ENCODE measurements at places on chromosomes 13 and 19. TPM values are rescaled to one million over a fixed set of nuclear protein-coding genes. Genes with fewer than 3 reads are reported as not detected.

GRCh38 chr19:47022541-47023447 is 3.2 kb downstream of the NPAS1 start:
- peak overlapping the region; percentile 36 for H3K4me3 ChIP-seq
- peaks cover 35% of the 10 kb centered on the region for H3K4me1 ChIP-seq
- DNase-seq, result peak; percentile 86
- H3K36me3 ChIP-seq, result no peaks in the 10 kb centered on the region
- peaks cover 85% of the 10 kb centered on the region for H3K27me3 ChIP-seq

Gene IL27RA
- total RNA-seq, result 1.2 TPM

Gene ACER1
- total RNA-seq, result not detected

Gene CYP4F12
- total RNA-seq, result not detected

Gene C19orf85
- total RNA-seq, result not detected

- no peak overlapping the region for H3K4me3 ChIP-seq
- H3K36me3 ChIP-seq, result no peaks in the 10 kb centered on the region
- no peaks in the 10 kb centered on the region for H3K4me1 ChIP-seq
- no peak overlapping the region for H3K27ac ChIP-seq
Observed at GRCh38 chr19:38964738-38965137, 10.8 kb downstream of the FBXO17 start.

Gene SDHAF1
- total RNA-seq, result 18.6 TPM

- no peak overlapping the region for H3K4me3 ChIP-seq
- H3K27ac ChIP-seq, result no peak overlapping the region
- H3K36me3 ChIP-seq, result peaks cover 8% of the 10 kb centered on the region
- DNase-seq, result no peak
Observed at GRCh38 chr19:57719901-57720519, 7.4 kb downstream of the ZNF671 start.

Gene KASH5
- total RNA-seq, result 0.59 TPM

Gene LILRB3
- total RNA-seq, result not detected

Gene IGFL1
- total RNA-seq, result not detected

Gene COL4A1
- total RNA-seq, result 105 TPM

Gene THAP8
- total RNA-seq, result 9.5 TPM

- no peak overlapping the region for H3K4me3 ChIP-seq
- H3K4me1 ChIP-seq, result no peaks in the 10 kb centered on the region
- no peak for DNase-seq
- no peaks in the 10 kb centered on the region for H3K36me3 ChIP-seq
Observed at GRCh38 chr13:39884166-39884565, 228.7 kb downstream of the COG6 start.

Gene CATSPERD
- not detected for total RNA-seq

- H3K27ac ChIP-seq, result no peak overlapping the region
- H3K4me1 ChIP-seq, result no peaks in the 10 kb centered on the region
- no peaks in the 10 kb centered on the region for H3K36me3 ChIP-seq
- no peak for DNase-seq
- no peak overlapping the region for H3K4me3 ChIP-seq
- no peaks in the 10 kb centered on the region for H3K27me3 ChIP-seq
Observed at GRCh38 chr13:97242755-97243497, 20.8 kb downstream of the MBNL2 start.

Gene EFNA2
- total RNA-seq, result 34.7 TPM

GRCh38 chr13:50152224-50152623 is 137.0 kb downstream of the KCNRG start:
- H3K27me3 ChIP-seq, result no peaks in the 10 kb centered on the region
- DNase-seq, result no peak
- H3K4me1 ChIP-seq, result peaks cover 9% of the 10 kb centered on the region
- no peak overlapping the region for H3K4me3 ChIP-seq

- H3K27me3 ChIP-seq, result no peaks in the 10 kb centered on the region
- no peak overlapping the region for H3K27ac ChIP-seq
- H3K4me3 ChIP-seq, result no peak overlapping the region
- no peak for DNase-seq
Observed at GRCh38 chr13:43805681-43806128, 18.9 kb upstream of the ENOX1 start.

- H3K27ac ChIP-seq, result no peak overlapping the region
- H3K27me3 ChIP-seq, result no peaks in the 10 kb centered on the region
- H3K4me3 ChIP-seq, result no peak overlapping the region
- DNase-seq, result no peak
- no peaks in the 10 kb centered on the region for H3K36me3 ChIP-seq
Observed at GRCh38 chr13:31675440-31675953, 63.8 kb upstream of the RXFP2 start.

- H3K4me3 ChIP-seq, result no peak overlapping the region
- DNase-seq, result no peak
- no peak overlapping the region for H3K27ac ChIP-seq
Observed at GRCh38 chr19:5949792-5950305, 28.1 kb downstream of the RANBP3 start.

GRCh38 chr13:96032717-96033116 is 20.5 kb downstream of the UGGT2 start:
- no peak overlapping the region for H3K27ac ChIP-seq
- H3K36me3 ChIP-seq, result no peaks in the 10 kb centered on the region
- H3K27me3 ChIP-seq, result no peaks in the 10 kb centered on the region
- H3K4me3 ChIP-seq, result no peak overlapping the region

DNA sequence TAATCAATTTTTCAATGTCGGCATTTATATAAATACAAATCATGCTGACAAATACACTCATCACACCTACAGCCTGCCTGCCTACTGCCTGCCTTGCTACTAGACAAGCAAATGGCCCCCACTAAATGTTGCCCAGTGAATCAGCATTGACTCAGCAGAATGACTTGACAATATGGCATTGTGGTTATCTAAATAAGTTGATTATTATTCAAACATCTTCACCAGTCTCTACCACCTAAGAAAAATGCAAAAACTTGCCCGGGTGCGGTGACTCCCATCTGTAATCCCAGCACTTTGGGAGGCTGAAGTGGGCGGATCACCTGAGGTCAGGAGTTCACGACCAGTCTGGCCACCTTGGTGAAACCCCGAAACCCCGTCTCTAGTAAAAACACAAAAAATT is 296.1 kb downstream of the PCDH9 start:
- no peak overlapping the region for H3K27ac ChIP-seq
- no peaks in the 10 kb centered on the region for H3K27me3 ChIP-seq
- DNase-seq, result no peak
- no peaks in the 10 kb centered on the region for H3K36me3 ChIP-seq
- no peak overlapping the region for H3K4me3 ChIP-seq
- no peaks in the 10 kb centered on the region for H3K4me1 ChIP-seq

Gene KL
- not detected for total RNA-seq

- no peaks in the 10 kb centered on the region for H3K27me3 ChIP-seq
- peaks cover 4% of the 10 kb centered on the region for H3K4me1 ChIP-seq
- H3K36me3 ChIP-seq, result no peaks in the 10 kb centered on the region
- DNase-seq, result no peak
- no peak overlapping the region for H3K4me3 ChIP-seq
Observed at GRCh38 chr13:112671359-112671758, 18.5 kb upstream of the ATP11A start.

DNA sequence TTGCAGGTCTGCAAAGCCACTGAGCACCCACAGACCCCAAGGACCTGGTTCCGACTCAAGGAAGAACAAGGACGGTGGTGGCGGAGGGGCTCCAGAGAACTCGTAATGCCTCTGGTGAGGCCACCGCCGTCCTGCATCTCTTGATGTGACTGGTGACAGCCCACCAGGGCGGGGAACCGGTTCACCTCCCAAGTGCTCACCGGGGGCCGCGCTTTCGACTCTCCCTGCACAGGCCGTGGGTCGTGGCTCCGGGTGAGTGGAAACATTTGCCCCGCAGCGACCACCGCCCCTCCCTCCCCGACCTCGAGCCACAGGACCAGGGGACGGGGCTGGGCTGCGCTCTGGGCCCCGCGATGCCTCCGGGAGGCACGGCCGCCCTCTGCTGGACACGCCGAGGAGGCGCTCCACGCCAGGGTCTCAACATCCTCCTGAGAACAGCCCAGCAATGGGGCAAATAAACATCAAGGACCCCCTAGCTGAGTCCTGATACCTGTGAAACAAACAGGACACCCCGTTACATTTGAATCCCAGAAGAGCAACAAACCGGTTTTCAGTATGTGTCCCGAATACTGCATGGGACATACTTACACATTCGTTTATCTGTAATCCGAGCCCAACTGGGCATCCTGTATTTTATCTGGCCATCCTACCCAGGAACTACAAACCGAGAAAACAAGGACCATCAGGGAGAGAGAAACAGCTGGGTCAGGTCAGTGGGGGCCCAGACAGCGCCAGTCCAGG is 3.9 kb upstream of the PLPP2 start:
- peak overlapping the region; percentile 46 for H3K4me3 ChIP-seq
- peak; percentile 80 for DNase-seq
- H3K4me1 ChIP-seq, result peaks cover 17% of the 10 kb centered on the region
- H3K36me3 ChIP-seq, result no peaks in the 10 kb centered on the region
- H3K27me3 ChIP-seq, result peaks cover 49% of the 10 kb centered on the region
- H3K27ac ChIP-seq, result no peak overlapping the region

DNA sequence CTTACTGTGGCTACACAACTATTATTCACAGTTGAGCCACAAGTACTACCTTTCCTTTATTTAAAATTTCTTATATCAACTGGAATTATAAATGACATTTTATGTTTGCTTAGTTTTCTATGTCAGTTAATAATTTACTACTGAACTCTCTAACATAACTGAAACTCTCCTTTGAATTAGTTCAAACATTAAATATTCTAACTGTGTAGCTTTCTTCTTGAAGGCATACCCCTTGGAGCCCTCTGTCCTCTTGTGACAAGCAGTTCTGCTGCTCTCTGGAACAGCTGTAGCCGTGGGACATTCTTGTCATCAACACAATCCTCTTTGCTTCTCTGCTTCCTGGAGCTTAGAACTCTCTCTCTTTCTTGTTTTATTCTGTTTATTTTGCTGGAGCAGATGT is 244.8 kb downstream of the NHLRC3 start:
- no peaks in the 10 kb centered on the region for H3K4me1 ChIP-seq

Gene OR7C2
- total RNA-seq, result not detected

DNA sequence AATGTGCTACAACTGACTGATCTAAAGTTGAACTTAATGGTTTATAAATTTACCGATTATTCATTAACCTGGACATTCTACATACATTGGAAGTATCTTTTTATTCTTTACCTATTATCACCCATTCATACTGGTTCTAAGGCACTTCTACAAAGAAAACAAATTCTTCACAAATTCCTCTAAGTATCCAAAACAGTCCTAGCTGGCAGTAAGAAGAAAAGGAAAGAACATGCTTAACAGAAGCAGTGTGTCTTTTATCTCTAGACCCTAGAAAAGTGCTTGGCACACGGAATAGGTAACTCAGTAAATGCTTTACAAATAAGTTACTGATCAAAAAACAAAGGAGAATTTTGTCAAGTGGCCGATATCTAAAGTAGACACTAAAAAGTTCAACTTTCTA is 32.8 kb downstream of the TSC22D1 start:
- no peak for DNase-seq
- H3K4me3 ChIP-seq, result no peak overlapping the region
- no peaks in the 10 kb centered on the region for H3K36me3 ChIP-seq
- H3K27me3 ChIP-seq, result no peaks in the 10 kb centered on the region

GRCh38 chr13:44386913-44387556 is 13.4 kb downstream of the SERP2 start:
- no peak overlapping the region for H3K27ac ChIP-seq
- no peaks in the 10 kb centered on the region for H3K27me3 ChIP-seq
- peaks cover 28% of the 10 kb centered on the region for H3K4me1 ChIP-seq
- H3K36me3 ChIP-seq, result no peaks in the 10 kb centered on the region
- H3K4me3 ChIP-seq, result no peak overlapping the region
- peak; percentile 55 for DNase-seq

Gene LYPD3
- total RNA-seq, result 0.37 TPM

DNA sequence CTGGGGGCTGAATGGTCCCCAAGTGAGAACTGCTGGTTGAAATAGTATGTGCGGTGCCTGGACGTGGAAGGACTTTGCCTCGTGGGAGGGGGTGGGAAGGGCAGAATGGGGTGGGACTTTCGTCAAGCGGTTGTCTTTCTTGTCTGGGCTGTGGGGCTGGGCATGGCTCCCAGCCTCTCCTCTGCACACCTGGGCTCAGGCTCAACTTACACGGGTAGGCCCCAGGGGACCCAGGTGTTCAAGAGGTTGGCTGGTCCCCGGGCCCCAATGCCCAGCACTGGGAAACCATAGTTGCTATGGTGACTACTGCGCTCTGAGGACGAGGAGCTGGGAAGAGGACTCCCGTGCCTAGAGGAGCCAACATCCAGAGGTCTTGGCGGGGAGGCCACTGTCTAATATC is 7.3 kb downstream of the NWD1 start:
- H3K4me1 ChIP-seq, result no peaks in the 10 kb centered on the region
- H3K27ac ChIP-seq, result no peak overlapping the region
- H3K27me3 ChIP-seq, result no peaks in the 10 kb centered on the region

DNA sequence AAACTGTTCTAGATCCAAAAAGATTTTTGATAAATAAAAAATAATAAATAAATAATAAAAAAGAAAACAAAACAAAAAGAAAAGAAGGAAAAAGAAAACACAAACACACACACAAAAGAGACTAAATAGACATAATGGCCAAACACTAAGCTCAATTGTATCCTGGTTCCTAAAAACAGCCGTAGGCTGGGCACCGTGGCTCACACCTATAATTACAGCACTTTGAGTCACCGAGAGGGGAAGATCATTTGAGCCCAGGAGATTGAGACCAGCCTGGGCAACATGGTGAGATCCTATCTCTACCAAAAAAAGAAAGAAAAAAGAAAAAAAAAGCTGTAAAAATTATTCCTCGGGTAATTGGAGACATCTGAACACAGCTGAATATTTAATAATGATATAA is 8.9 kb downstream of the ETHE1 start:
- no peak for DNase-seq
- H3K27ac ChIP-seq, result no peak overlapping the region
- H3K27me3 ChIP-seq, result no peaks in the 10 kb centered on the region
- H3K36me3 ChIP-seq, result no peaks in the 10 kb centered on the region
- no peak overlapping the region for H3K4me3 ChIP-seq

Gene ELSPBP1
- not detected for total RNA-seq

Measured in neural progenitor cell (in vitro differentiated cells).